Neural crest cell (in vitro differentiated cells): ENCODE measurements at places on chromosomes 16 and 17. TPM values are rescaled to one million over a fixed set of nuclear protein-coding genes. Genes with fewer than 3 reads are reported as not detected.

The ATXN2L gene
- 272 and 276 TPM in 2 replicates for total RNA-seq

The TNFSF13 gene
- total RNA-seq = 0.45 and 0.86 TPM in 2 replicates

The MARVELD3 gene
- total RNA-seq = not detected in 2 replicates

The CD7 gene
- not detected in 2 replicates for total RNA-seq

The CA7 gene
- total RNA-seq = not detected in 2 replicates

The OTOA gene
- total RNA-seq = 0.21 and 0.34 TPM in 2 replicates

The ORC6 gene
- 96.1 and 101 TPM in 2 replicates for total RNA-seq

The SDR42E2 gene
- total RNA-seq = not detected in 2 replicates

The SLC7A5 gene
- total RNA-seq = 40.5 and 41.6 TPM in 2 replicates

The TEX19 gene
- 0.20 and 0.23 TPM in 2 replicates for total RNA-seq

The HOXB6 gene
- total RNA-seq = 9.6 and 11.5 TPM in 2 replicates

The TMEM95 gene
- not detected in 2 replicates for total RNA-seq

The KANSL1 gene
- 121 and 126 TPM in 2 replicates for total RNA-seq

The ULK2 gene
- 30.6 and 30.7 TPM in 2 replicates for total RNA-seq

The C17orf50 gene
- total RNA-seq = 0.23 TPM in 1 of 2 replicates, not detected in the other

The RDM1 gene
- total RNA-seq = 5.0 and 5.7 TPM in 2 replicates

The GLP2R gene
- total RNA-seq = not detected in 2 replicates

The CDH3 gene
- total RNA-seq = 4.2 and 4.3 TPM in 2 replicates

The ZG16 gene
- not detected in 2 replicates for total RNA-seq

The SLC6A2 gene
- total RNA-seq = not detected in 2 replicates
